ENCODE measurements at places on chromosomes 1 and 21.

DNA sequence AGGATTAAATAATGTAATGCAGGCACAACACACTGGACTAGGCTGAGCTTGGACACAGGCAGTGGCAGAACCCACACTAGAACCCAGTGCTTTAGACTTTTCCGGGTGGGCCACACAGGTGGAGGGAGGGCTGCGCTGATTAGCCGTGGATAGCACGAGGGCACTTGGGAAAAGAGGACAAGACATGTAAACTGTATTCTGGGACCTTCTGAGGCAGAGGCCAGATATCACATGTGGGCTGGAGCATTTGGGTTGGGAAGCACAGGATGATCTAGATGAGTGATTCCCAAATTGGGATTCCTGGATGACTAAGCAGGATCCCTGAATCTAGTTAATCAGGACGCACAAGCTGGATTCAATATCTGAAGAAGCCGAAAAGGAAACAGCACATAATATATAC lies 20.3 kb upstream of the A3GALT2 start:
- DNase-seq, result no peak

GRCh38 chr1:60989749-60990713 lies 92.3 kb upstream of the NFIA start:
- DNase-seq, result no peak

DNA sequence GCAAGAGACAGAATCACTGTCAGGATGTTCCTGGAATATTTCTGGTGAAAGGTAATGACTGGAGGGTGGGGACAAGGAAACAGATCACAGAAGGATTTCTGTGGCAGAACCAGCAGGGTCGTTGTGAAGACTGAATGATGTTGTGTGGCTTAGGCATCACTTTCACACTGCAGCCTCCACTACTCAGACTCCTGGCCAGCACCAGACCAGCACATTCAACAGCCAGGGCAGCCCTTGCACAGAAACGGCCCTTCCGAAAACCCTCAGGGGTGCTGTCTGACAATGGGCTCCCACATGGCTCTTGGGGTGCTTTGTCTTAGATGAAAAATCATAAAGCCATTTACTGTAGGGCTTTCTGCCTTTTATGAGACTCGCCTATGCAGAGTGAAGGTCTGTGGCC lies 3.8 kb upstream of the RAB7B start:
- DNase-seq, result no peak

- no peak for DNase-seq
Measured at GRCh38 chr21:39220150-39220549, 36.9 kb upstream of the PSMG1 start.

DNA sequence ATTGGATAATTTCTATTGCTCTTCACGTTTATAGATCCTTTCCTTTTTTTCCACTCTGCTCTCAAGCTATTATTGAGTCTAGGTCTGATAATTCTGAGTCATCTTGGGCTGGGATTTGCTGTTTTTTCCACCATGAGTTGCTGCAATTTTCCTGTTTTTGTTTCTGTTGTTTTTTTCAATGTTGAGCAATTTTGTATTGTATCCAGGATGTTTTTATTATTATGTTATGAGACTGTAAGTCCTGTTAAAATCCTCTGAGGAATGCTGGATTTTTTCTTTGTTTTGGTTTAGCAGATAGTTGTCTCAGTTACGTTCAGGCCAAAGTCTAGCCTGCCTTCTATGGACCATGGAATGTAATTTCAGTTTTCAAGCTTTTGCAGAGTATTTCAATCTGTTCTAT lies 13.0 kb upstream of the SLC35A3 start:
- DNase-seq, result no peak

DNA sequence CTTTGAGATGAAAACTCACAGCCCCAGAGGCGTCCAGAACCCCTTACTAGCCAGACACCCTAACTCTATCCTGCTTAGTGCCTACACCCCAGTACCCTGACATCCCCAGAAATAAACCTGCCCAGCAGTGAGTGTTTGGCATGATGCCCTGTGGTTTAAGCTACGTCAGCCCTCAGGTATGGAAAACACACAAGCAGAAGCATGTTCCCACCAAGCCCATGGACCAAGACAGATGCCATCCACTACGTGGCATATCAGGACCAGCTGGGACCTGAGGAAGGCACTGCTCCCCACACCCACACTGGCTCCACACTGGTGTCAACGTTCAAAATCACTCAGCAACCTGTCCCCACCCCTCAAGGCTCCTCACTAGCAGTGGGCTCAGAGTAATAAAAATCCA lies 116.4 kb downstream of the SYT2 start:
- DNase-seq, result no peak

DNA sequence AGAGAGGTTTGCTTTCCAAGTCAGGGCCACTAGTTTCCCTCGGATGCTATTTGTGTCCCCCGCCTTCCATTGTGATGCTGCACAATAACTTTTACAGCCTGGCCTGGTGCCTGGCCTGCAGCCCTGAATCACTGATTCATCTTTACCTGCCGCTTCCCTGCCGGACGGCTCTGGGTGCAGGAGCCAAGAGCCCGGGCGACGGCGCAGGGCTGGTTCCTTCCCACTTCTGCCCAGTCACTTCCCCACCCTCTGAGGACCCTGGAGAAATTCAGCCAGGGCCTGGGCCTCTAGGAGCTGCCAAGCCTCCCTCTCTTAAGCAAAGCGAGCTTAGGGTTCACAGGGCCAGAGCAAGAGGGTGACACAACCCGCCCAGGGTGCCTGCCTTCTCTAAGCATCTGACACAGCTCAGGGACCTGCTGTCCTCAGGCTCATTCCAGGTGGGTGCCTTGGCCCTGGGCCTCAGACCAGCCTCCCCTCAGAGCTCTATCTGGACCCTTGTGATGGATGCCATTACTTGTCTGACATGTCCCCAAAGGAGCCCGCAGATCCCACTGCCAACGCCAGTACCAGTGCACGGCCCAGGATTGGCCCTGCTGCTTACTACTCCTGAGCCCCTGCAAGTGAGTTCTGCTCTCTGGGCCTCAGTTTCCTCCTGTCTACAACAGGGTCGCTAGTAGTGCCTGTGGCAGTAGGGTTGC lies 381.0 kb upstream of the VAMP3 start:
- DNase-seq, result no peak

DNA sequence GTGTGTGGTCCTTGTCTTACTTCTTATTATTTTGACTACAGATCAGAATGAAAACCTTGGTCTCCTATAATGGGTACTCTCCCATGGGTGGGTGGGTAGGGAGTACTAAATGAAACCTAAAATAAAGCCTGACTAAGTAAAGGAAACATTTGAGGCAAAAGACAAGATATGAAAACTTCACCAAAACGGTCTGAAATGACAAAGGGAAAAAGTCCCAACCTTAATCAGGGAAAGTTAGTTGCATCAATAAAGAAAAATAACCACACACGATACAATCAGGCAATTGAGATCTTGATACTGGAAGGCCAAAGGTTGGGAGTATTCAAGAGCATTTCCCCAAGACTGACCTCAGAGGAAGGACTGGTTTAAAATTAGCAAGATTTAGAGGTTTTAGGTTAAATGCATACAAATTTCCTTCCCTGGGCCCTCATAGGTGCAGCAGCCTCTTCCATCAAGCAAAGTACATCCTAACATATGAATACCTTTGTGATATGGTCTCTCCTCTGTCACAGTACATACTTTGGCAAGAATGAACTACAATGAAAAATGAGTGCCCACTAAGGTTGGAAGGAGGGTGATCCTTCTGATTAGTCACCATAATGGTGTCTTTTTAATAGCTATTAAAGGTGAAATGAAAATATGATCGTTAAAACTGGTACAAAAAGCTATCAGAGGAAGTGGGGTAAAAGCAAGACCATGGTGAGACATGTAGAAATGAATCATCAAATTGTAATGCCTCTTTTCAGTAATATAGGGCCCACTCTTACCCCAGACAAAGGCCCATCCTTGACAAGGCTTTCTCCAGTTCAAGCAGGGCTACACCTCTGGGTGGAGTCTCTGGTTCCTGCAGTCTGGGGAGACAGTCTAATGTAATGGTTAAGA lies 15.3 kb upstream of the TNFSF4 start:
- DNase-seq, result no peak

GRCh38 chr21:14768042-14768441 lies 221.9 kb upstream of the SAMSN1 start:
- DNase-seq, result no peak

GRCh38 chr1:3028531-3029282 lies 7.4 kb downstream of the ACTRT2 start:
- peak; percentile 18 for DNase-seq

- no peak for DNase-seq
Measured at GRCh38 chr1:181354865-181355264, 128.5 kb upstream of the CACNA1E start.

Data from DMS79 (cell line).